ENCODE measurements at places on chromosomes 12 and 14. TPM values are rescaled to one million over a fixed set of nuclear protein-coding genes. Genes with fewer than 3 reads are reported as not detected.

Gene PLEKHG7
- not detected for total RNA-seq

Gene MYO1H
- total RNA-seq: not detected

Gene C12orf54
- not detected for total RNA-seq

Gene TGM1
- 1.0 TPM for total RNA-seq

Gene PTPN6
- total RNA-seq: 12.9 TPM

Gene FAM90A1
- total RNA-seq: not detected

Gene SERPINA3
- total RNA-seq: 10.6 TPM

Gene NANOG
- total RNA-seq: not detected

Gene SELPLG
- total RNA-seq: 1.1 TPM

Gene IL26
- total RNA-seq: not detected

Gene PARPBP
- total RNA-seq: 16.8 TPM

Gene NPFF
- total RNA-seq: not detected

Gene SYCP3
- total RNA-seq: not detected

Gene GPRC5A
- total RNA-seq: 263 TPM

Gene TOMM20L
- not detected for total RNA-seq

Gene LRCOL1
- total RNA-seq: not detected

Gene KITLG
- 14.2 TPM for total RNA-seq

Gene CLEC6A
- not detected for total RNA-seq

Gene NRIP2
- not detected for total RNA-seq

Gene IFNG-AS1
- not detected for total RNA-seq

Gene FIGNL2
- total RNA-seq: 0.25 TPM

Gene FITM1
- not detected for total RNA-seq

Gene CCDC38
- total RNA-seq: 0.09 TPM

Gene TAS2R7
- not detected for total RNA-seq

Gene PDZRN4
- total RNA-seq: not detected

Gene MMP19
- 0.49 TPM for total RNA-seq

Gene DCP1B
- total RNA-seq: 8.4 TPM

Gene COX8C
- not detected for total RNA-seq

Gene ANKS1B
- 0.63 TPM for total RNA-seq

Gene PSMC1
- 225 TPM for total RNA-seq

Gene SP1
- total RNA-seq: 24.0 TPM

Gene SMIM41
- total RNA-seq: not detected

Gene NOP9
- total RNA-seq: 16.2 TPM

Gene NOVA1
- total RNA-seq: 3.8 TPM

Gene C14orf93
- 2.4 TPM for total RNA-seq

Gene ZBTB42
- 3.0 TPM for total RNA-seq

Gene FAM186B
- total RNA-seq: 0.16 TPM

Gene GPR135
- 1.1 TPM for total RNA-seq

Measured in A549 treated with GW870086 at 1 μM for 4 hours (cell line).